ENCODE measurements at places on chromosomes 2 and 18.

DNA sequence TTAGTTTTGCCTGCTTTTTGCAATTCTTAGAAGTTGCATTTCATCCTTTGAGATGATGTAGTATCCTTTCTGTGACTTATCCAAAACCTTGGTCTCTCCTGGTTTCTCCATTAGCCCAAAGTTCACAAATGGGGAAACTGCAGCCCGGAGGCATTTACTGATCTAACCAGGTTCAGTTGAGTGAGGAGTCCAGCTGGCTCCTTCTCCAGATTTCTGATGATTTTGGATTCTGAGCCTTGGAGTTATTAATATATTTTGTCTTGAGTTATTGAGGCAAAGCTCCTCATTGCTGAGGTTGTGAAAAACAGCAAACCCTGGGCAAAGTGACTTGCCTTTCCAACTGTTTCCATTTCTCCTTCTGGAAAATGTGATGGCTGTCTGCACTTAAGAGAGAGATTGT lies 1.7 kb downstream of the SLC1A4 start:
- no peak for DNase-seq

- no peak for DNase-seq
These were observed 75.7 kb downstream of the TTC21B start for GRCh38 chr2:165877565-165878550.

DNA sequence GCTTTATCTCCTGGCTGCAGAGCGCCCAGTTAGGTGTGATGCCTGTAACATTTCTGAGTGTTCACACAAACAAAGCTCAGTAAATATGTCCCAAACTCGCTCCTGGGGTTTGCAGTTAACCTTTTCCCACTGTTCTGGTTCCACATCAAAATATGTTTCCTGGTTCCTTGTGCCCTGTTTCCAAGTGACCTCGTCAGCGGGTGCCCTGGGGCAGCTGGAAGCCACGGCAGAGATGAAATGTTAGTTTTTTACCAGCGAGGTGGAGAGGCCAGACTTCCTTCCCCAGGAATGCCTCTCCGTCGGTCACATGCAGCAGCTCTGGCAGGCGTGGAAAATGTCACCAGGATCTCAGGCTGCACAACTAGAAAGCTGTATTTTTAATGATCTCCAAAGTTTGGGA lies 18.2 kb downstream of the NFATC1 start:
- DNase-seq, result no peak

- DNase-seq, result no peak
These were observed 18.3 kb downstream of the ZNF892 start for GRCh38 chr2:95225658-95226057.

DNA sequence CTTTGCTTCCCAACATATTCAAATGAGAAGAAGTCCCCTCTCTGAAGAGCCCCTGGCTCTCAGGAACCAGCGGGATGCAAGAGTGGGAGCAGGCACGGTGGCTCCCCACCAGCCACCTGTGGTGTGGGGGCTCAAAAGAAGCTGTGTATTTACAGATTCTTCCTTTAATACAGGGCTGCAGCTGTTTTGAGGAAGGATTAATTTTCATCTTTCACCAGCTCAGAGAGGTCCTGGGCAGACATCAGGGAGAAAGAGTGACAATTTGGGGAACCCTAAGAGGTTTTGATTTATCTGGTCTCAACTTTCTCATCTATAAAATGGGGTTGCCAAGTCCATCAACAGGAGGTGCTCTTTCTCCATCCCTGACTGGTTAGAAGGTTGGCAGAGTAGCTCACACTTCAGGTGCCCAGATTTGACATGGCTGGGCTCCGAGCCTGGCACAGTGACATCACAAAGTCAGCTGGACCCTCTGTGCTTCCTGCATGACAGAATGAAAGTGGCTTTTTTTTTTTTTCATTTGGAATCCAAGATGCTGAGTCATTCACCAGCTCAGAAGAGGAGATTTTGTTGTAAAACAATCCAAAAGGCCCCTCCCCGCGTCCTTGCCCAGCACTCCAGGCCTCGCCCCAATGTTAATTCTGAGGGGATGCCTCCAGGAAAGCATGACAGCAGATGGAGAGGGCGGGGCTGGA lies 15.5 kb upstream of the SIX2 start:
- DNase-seq, result no peak

DNA sequence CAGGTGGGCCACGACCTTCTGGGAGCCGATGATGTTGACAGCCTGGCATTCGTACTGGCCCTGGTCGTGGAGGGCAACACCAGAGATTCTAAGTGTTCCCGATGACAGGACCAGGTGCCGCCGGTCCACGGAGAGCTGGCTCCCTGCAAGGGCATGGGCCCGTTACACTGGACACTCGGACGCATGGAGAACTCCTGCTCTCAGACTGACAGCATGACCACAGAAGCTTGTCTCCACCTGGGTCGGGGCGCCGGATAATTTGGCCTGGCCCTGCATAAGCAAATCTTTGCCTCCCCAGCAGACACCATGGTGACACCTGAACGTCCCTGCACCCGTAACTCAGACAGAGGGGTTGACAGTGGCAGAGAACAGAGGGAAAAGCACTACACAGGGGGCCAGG lies 80.7 kb downstream of the PXDN start:
- DNase-seq, result no peak

GRCh38 chr18:52481116-52481515 lies 141.1 kb downstream of the DCC start:
- DNase-seq, result no peak

DNA sequence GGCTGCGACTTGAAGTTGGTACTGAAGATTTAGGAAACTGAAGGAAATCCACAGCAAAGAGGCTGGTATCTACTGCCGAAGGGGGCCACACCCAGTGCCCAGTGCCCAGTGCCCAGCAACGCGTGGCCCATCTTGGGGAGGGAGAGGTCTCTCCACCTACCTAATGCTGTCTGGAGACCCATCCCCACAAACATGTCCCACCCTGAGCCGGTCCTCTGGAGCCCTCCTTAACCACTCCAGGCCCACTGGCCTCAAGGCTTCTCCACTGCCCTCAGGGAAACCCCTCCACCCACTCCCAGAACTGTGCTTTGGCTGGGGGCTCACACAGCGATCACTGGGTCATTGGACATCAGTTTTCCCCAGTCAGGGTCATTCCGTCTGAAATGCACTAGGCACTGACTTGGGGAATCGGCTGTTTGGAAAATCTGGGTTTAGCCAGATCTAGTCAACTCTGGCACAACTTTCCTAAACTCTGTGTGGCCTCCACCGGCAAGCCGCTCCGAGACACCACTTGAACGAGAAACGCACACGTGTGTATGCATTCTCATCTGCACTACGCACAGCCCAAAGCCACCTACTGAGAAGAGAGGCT lies 20.1 kb downstream of the GPR55 start:
- DNase-seq, result no peak

DNA sequence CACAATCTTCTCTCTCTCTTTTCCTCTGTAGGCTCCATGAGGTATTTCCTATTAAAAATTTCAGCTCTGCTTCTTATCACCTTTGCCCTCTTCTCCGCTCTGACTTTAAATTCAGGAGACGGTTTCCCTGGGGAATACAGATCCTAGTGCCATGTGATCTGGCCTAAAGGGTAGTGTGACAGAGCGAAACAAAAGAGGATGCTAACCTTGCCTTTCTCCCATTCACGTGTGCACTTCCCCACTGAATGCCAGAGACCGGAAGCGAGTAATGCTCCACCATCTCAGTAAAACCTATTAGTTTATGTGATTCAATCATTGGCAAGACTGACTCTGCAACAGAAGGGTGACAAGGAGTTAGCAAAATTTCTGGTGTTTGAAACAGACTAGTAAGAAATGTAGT lies 358.3 kb downstream of the ZNF521 start:
- no peak for DNase-seq

DNA sequence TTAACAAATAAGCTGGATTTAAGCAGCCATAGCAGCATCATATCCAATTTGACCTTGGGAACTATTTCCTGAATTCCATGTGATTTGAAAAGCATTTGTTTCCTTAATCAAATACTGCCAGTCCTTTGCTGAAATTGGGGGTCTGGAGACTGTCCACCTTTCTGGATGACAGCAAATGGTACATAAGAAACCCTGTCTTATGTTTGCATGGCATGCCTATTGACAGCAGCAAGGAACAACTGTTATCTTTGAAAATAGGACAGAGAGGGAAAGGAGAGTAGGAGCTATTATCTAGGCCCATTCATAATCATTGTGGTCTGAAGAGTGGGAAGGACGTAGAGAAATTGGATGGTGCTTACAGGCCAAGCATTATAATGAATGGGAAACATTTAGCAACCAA lies 129.2 kb upstream of the CTNNA2 start:
- no peak for DNase-seq

DNA sequence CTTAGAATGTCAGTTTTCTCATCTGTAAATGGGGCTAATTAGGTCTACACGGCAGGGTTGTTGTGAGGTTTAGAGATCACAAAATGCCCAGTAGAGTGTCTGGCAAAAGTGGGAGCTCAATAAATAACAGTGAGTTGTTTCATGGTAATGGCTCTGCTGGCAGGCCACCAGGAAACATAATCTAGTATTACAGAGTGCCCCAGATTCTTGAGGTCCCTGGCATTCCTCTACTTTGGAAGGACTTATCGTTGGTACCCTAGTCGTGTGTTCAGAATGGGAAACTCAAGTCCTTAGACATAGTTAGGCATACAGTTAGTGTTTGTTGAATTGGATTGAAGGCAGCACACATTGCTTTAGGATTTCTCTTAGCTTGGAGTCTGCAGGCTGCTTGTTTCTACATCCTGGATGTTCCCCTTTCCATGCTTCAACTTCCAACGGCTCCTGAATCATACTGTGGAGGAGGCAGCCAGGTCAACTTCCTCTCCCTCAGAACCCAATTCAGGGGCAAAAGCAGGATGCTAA lies 161.5 kb upstream of the FOSL2 start:
- DNase-seq, result no peak

DNA sequence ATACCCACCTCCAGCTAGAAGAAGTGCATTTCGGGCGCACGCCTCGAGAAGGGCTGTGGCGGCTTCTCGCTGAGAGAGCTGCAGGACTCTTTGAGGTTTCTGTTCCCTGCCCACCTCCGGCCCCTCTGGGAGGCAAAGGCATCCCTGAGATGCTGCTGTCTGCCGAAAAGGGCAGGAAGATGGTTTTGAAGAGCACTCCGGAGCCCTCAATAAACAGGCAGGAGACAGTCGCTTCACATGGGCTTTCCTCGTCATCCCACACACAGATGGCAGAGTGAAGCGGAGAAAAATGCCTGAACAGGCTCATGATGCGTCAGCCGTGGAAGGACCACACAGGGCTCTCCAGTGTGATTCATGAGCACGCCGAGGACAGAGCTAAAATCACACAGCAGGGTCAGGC lies 25.4 kb upstream of the GLI2 start:
- DNase-seq, result no peak
